Neuronal stem cell (in vitro differentiated cells): ENCODE measurements at places on chromosomes 4 and X.

DNA sequence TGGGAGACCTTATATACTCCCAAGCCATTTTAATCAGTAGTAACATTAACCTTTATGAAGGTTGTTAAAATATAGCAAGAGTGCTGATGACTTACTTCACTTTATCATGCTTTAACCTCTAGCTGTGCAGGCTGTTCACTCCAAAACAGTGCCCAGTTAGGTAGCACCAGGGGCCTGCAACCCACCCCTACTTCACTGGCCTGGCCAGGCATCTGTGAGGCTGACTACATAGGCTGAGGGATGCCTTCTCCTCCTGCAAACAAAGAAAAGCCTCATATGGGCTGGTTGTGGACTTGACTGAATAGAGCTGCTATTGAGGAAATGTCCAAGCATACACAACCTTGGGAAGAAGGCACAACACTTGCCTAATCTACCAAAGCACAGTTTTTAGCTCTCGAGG, 172.8 kb downstream of the SHROOM3 start:
- no peak for DNase-seq

GRCh38 chr4:74838746-74839370, 44.5 kb upstream of the BTC start:
- no peak for DNase-seq

DNA sequence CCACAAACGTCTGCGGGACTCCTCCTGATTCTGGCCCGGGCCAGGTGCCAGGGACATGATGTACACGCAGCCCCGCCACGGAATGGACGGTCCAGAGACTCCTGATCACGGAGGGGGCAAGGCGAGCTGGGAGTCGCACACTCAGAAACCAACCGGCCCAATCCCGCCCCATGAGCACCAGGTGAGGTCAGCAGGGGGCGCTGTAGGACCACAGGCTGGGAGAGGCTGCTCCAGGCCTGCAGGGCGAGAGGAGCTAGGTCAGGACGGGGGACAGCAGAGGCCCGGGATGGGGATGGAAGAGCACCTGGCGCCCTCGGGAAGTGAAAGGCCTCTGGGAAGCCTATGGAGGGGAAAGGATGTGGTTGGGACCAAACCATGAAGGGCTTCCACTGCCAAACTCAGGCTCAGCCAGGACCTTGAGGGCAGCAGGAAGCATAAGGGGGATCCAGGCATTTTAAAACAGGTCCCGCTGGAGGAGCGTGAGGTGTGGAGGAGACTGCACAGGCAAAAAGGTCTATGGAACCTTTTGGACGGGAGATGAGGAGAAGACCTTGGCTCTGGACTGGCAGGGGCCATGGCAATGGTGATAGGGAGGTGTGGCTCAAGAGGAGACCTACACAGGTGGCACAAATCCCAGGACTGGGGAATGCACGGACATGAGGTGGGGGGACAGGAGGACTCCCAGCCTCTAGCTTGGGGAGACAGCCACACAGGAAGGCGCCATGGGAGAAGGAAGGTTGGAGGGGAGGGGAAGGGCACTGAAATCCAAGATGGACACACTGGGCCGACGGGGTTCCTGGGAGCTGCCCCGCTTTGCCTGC, 79.2 kb downstream of the MTMR1 start:
- peak; percentile 61 for DNase-seq

DNA sequence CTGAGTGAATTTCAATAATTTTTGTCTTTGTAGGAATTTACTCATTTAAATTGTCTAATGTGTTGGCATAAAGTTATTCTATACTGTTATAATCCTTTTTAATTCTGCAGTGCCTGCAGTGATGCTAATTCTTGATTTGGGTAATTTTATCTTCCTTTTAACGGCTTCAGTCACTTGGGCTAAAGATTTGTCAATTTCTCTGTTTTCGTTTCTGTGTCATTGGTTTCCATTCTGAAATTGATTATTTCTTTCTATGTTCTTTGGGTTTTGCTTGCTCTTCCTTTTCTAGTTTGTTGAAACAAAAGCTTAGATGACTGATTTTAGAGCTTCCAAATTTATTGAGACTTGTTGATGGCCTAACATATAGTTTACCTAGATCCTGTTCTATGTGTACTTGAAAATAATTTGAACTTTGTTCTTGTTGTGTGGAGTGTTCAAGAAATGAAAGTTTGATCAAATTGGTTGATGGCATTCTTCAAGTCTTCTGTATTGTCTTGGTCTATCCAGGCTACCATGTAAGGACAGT, 89.4 kb downstream of the TNIP2 start:
- DNase-seq: no peak

GRCh38 chrX:95612350-95612749, 1072.3 kb upstream of the DIAPH2 start:
- DNase-seq: no peak

- peak; percentile 53 for DNase-seq
Observed at GRCh38 chr4:108762559-108763225, at the start of gene ETNPPL. Gene ETNPPL, minus strand, starts transcription at chr4:108763053. Its CDS starts 155 bp downstream, at chr4:108762898.

- no peak for DNase-seq
Observed at GRCh38 chr4:110135523-110135922, 62.9 kb downstream of the ELOVL6 start.

GRCh38 chr4:116005037-116005805, 891.8 kb upstream of the NDST4 start:
- DNase-seq: no peak

- DNase-seq: no peak
Observed at GRCh38 chr4:27759611-27760575, 899.3 kb downstream of the STIM2 start.

GRCh38 chr4:6908432-6909112, 1.1 kb upstream of the TBC1D14 start:
- DNase-seq: no peak

DNA sequence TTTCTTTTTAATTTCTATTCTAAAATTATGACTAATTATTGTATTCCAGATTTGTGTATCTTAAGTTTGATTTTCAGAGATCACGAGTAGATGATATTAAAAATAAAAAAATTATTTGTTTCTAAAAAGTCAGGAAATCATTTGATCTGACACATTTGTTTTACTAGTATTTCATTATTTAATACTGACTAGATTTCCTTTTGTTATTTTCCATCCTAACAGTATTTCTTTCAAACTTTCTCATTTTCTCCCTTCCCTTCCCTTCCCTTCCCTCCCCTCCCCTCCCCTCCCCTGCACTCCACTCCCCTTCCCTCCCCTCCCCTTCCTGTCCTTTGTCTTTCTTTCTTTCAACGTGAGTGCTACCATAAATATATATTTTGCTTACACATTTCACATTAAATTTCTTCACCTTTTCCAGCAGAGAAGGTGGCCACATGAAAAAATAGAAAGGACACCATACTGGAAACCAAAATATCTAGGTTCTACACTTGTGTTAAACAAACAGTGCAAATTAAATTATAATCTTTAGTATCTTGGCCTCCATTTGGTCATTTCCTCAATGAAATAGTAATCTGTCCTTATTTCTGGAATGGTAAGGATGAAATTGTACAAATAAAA, 1412.7 kb upstream of the IGFBP7 start:
- DNase-seq: no peak

GRCh38 chr4:22407361-22407760, 108.5 kb downstream of the ADGRA3 start:
- no peak for DNase-seq

DNA sequence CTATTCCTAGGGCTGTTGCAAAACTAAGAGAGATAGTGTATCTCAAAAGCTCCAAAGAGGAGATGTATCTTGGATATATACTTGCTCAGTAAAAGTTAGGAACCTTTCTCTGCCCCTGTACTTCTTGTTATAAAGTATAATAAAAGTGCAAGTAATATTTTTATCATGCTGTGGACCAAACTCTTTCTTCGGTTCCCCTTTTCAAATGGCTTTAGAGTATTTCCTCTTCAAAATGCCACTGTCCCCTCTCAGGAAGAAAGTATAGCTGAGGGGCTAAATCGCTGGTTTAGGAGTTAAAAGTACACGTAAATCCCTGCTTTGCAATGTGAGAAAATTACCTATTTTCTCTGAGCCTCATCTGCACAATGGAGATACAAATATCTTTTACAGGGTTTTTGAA, 169.1 kb upstream of the FTHL17 start:
- no peak for DNase-seq

- DNase-seq: no peak
Observed at GRCh38 chrX:5726224-5726623, 502.4 kb downstream of the NLGN4X start.

DNA sequence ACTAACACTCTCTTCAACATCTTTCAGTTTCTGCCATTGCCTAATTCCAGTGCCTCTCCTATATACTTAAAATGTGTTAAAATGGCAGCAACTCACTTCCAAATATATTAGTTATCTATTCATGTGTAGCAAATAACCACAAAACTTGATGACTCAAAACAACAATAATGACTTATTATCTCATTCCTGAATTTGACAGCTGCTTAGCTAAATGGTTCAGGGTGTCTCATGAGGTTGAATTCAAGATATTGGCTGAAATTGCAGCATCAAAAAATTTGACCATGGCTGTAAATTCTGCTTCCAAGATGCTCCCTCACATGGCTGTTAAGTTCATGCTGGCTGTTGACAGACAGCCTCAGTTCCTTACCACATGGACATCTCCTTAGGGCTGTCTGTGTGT, 25.3 kb downstream of the PITX2 start:
- DNase-seq: no peak
